Esophagus squamous epithelium (tissue), 5 donors: ENCODE measurements at places on chromosomes 2 and 18. TPM values are rescaled to one million over a fixed set of nuclear protein-coding genes. Genes with fewer than 3 reads are reported as not detected.

DNA sequence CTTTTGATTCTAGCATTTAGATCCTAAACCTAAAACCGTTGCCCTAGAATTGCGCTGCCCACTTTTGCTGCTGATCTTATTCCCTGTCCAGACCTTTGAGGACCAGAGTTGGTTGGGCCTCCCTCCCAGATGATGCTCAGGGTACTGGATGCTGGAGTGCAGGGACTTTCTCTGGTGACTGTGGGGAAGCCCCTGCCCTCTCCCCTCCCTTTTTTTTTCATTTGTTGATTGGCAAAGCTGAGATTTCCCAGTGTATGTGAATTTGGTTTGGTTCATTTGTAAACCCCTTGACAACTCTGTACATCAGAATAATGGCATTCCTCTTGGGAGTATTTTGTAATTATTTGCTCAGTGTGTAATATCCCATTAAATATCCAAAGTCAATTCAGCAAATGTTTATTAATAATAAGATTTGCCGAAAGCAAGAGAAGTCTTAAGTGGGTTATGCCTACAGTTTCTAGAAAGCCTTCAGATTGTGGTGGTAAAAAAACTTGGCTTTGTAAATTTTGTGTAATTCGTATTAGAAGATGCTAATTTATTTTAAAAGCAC lies 28.3 kb downstream of the RAB31 start:
- H3K27me3 ChIP-seq, result no peaks in the 10 kb centered on the region
- no peaks in the 10 kb centered on the region for H3K4me1 ChIP-seq
- no peak overlapping the region for H3K4me3 ChIP-seq
- peaks cover 12% of the 10 kb centered on the region for H3K36me3 ChIP-seq
- no peak overlapping the region for H3K27ac ChIP-seq
- DNase-seq, result no peak

DNA sequence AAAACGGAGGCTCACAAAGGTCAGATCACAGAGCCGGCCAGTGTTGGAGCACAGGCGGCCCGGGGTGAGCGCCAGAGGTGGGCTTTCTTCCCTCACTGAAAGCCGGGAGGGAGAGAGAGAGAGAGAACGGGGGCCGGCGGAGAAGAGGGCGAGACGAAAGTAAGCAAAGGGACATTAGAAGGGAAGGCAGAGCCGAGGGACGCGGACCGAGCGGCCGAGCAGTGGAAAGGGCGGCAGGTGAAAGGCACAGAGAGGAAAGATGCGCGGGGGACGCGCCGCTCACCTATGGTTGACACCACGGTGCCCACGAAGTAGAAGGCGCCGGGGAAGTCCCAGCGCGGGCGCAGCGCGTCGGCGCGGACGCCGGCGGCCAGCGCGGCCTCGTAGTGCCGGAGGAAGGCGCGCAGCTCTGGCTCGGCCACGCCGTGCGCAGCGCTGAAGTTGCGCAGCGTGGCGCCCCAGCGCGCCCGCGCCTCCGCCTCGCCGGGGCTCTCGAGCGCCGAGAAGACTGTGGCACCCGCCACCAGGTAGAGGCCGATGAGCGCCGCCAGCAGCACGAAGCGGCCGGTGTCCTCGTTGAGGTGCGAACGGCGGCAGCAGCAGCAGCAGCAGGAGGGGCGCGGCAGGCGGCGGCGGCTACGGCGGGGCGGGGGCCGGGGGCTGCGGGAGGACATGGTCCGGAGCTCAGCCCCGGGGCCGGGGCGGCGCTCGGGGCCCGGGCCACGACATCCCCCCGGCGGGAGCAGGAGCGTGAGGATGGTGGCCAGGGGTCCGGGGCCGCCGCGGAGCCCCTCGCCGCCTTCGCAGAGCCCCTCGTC lies 166.9 kb downstream of the MSH2 start:
- H3K4me3 ChIP-seq, result peak overlapping the region; percentile 31
- no peak for DNase-seq
- peaks cover 19% of the 10 kb centered on the region for H3K27me3 ChIP-seq
- H3K4me1 ChIP-seq, result peaks cover 32% of the 10 kb centered on the region

The VIL1 gene
- not detected for total RNA-seq

The SNED1 gene
- total RNA-seq, result 3.3 TPM

The CFAP65 gene
- 0.19 TPM for total RNA-seq
